ENCODE measurements at places on chromosomes 5 and 9. TPM values are rescaled to one million over a fixed set of nuclear protein-coding genes. Genes with fewer than 3 reads are reported as not detected.

DNA sequence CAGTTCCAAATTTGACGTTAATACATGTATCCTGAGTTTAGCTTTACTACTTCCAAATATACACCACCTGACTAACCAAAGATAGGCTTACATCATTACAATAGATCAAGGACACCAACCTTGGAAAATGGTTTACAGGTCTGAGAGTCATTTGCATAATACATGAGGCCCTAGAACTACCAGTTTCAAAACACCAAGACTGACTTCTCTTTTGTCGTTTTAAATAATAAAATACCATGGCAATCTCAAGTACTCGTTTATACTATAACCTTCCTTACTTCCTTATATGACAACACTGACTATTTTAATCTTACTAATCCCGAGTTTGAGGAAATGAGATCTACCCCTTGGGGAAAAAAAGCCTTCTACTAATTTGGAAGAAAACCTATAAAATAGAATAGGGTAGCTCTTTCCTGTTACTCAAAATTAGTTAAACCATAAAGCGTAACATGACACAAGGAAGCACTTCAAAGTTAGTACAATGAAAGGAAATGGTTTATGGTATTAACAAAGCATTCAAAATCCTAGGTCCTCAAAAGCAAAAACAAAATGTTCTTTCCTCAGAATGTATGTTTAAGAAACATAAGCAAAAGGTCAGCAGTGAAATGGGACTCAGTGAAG is 42.1 kb downstream of the UBQLN1 start:
- DNase-seq, result no peak

CCL19 gene
- polyA plus RNA-seq, result not detected

KIF12 gene
- polyA plus RNA-seq, result 1.7 TPM

C6 gene
- polyA plus RNA-seq, result not detected

- DNase-seq, result peak; percentile 28
These were observed 582.6 kb upstream of the TLE4 start for GRCh38 chr9:78989031-78989658.

OMD gene
- not detected for polyA plus RNA-seq

UGT3A1 gene
- not detected for polyA plus RNA-seq

- DNase-seq, result no peak
These were observed at the start of gene NR5A1 for GRCh38 chr9:124506931-124507879. Gene NR5A1, minus strand, starts transcription at chr9:124507399. Its CDS starts 4,004 bp downstream, at chr9:124503395.

DNA sequence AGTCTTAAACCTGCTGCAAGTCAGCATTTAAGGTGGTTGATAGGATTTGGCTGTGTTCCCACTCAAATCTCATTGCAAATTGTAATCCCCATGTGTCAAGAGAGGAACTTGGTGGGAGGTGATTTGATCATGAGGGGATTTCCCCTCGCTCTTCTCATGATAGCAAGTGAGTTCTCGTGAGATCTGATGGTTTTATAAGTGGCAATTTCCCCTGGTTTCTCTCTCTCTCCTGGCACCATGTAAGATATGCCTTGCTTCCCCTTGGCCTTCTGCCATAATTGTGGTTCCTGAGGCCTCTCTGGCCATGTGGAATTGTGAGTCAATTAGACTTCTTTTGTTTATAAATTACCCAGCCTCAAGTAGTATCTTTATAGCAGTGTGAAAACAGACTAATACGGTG is 84.3 kb upstream of the SMC2 start:
- DNase-seq, result peak; percentile 26

DNA sequence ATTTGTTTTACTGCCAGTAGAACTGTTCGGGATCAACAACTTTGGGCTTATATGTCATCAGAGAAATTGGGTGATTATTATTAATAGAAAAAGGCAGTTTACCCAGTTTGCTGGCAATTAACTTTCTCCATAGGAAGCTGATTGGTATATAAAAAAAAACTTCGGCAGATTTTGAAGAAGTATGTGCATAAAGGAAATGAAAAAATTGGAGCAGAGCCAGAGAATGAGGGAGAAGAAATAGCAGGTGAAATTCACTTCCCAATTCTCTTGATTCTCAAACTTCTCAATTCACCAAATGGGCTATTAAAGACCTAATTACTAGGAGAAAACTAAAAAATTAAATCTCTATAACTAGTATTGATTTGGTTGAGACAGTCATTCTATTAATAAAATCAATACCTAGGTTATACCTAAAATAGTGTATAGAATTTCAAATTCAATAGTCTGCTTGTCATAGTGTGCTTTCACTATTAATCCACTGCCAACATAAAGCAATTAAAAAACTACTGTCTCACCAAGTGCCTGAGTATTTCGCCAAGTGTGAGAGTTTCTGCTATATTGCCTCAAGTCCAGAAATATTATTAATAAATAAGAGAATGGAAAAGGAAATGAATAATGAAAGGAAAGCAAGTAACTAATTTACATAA is 47.5 kb downstream of the STX17 start:
- DNase-seq, result no peak

DNA sequence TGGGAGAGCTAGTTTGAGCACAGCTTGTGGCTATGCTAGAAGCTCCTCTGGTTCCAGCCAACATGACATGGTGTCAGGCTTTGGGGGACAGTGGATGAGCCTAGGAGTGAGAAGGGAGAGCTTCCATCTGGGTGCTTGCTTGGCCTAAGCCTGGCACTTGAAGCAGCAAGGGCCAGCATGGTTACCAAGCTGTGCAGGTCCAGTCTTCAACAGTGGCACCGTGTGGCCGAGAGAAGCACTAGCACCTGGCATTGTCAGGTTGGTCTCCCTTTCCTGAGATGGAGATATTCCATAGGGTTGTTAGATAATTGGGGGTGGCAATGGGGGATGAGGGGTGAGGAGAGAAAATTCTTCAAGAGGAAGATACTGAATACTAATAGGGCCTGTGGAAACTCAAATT is 261.9 kb downstream of the PBX3 start:
- no peak for DNase-seq

- no peak for DNase-seq
These were observed 18.5 kb upstream of the GNE start for GRCh38 chr9:36276781-36277181.

BTNL8 gene
- not detected for polyA plus RNA-seq

- no peak for DNase-seq
These were observed 12.0 kb downstream of the TMEM8B start for GRCh38 chr9:35840881-35841644.

DNA sequence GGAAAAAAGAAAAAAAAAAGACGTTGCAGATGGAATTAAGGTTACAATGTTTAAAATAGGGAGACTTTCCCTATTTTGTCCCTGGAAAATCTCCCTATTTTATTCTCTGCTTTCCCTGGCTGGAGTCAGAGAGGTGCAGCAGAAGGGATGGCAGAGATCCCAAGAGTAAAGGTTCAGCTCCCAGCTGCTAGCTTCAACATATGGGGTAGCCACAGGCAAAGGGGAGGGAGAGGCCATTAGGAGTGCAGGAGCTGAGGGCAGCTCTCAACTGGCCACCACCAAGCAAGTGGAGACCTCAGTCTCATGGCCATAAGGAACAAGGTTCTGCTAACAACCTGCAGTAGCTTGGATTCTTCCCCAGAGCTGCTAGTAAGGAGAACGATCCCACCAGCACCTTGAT is 367.0 kb upstream of the DAP start:
- no peak for DNase-seq

- no peak for DNase-seq
These were observed 8.7 kb downstream of the RANBP6 start for GRCh38 chr9:6006749-6007057.

DNA sequence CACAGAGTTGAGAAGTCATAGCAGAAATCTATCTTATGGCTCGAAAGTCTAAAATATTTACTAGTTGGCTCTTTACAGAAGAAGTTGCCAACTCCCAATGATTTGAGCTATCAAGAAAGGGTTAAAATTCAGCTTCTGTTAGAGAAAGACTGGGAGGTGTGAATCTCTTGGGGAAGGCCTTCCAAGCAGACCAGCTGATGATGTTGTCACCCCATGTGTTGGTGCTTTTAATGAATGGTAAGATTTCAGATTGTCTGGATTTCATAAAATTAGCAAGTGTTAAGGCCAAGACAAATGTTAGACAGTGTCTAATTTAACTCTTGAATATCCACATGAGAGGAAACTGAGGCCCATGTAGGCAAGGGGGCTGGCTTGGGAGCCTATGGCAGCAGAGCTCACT is 63.9 kb downstream of the PPARGC1B start:
- DNase-seq, result no peak

DEPDC1B gene
- polyA plus RNA-seq, result 17.6 TPM

DNA sequence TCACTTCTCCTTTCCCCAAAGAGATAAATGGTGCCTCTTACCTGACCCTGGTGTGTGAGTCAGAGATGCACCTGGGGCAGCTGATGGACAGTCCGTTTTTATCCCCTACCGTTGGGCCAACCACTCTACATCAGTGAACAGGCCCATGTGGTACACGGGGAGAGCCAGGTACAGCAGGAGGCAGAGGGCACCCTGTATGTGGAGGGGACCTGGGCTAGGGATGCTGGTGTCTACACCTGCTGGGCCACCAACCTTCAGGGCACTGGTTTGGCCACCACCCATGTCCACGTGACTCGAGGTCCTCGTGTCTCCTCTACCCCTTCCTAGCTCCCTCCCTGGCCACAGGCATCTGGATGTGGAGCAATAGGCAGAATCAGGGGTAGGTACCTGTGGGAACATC is 22.7 kb upstream of the ANXA6 start:
- no peak for DNase-seq

DNA sequence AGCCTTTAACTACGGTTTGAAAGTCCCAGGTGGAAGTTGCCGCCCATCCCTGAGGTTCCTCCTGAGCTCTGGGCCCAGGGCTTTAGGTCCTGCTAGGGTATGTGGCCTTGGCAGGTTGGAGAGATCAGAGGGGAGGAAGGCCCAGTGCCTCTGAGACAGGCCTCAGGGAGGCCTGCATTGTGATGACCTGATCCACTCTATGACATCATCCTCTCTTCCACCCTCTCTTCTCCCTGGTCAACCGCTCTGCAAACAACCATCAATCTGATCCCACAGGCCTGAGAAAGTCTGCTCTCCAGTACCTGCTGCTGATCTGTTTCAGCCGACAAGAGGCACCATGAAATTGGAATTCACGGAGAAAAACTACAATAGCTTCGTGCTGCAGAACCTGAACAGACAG is at the start of gene CCIN:
Gene CCIN, plus strand, starts transcription at position 223 of the 400 bp plus-strand sequence. Its CDS starts 115 bp downstream, at position 338.
- no peak for DNase-seq

- no peak for DNase-seq
These were observed 9.9 kb upstream of the HAVCR1 start for GRCh38 chr5:157068785-157069184.

DNA sequence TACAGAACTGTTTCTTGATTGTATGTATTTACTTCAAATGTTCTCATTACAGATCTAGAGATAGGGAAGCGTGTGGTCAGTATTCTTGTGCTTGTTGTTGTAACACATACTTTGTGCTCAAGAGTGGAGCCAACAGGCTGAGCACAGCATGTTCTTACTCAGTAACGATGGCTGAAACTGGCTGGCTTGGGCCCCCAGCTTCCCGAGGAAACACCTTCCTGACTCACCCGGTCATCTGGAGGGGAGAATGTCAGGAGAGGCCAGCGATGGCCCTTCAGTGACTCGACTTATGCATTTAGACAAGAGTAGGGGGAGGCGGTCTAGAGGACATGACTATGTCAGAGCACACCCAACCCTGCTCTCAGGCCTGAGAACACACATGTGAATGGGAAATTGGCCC is 25.6 kb downstream of the ZNF474 start:
- no peak for DNase-seq

- DNase-seq, result peak; percentile 97
These were observed 15.6 kb upstream of the CLK4 start for GRCh38 chr5:178642351-178642909.

DNA sequence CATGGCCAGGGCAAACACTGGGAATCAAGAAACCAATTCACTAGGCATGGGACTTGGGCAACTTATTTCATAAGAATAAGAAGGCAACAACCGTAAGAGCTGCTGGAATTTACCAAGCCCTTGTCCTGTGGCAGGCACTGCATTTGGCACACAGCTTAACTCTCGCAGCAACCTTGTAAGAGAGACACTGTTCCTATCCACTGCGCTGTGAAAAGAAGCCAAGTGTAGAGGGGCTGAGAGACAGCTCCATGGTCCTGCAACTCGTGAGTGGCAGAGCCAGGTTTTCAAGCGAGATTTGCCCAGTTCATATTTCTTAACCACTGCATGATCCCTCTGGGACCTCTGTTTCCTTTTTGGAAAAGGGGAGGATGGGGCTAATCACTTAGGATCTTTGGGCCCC is 129.3 kb upstream of the STC2 start:
- no peak for DNase-seq

- DNase-seq, result peak; percentile 99
These were observed 39.4 kb downstream of the LURAP1L start for GRCh38 chr9:12813960-12814876.

VLDLR gene
- polyA plus RNA-seq, result 0.82 TPM

DNA sequence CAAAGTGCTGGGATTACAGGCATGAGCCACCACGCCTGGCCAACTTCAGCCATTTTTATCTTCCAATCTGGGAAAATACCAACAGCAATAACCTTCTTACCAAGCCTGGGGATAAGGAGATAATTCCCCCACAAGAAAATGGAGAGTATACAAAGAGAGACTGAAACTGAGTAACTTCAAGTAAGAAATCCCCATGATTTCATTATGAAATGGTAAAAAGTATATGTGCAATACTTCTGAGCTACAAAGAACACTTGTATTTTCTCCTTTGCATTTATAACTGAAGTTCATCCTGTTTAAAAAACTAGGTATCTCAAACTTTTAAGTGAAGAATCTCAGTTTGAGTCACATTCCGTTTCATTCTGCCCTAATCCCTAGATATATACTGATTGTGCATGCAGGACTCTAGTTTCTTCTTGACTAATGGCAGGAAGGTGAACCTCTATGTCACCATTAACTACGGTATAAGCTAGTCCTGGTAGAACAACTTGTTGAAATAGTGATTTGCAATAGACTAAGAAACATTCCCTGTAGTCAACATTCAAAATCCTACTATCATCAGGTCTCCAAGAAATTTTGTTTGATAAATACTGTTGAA is 2071.4 kb downstream of the MAT2B start:
- no peak for DNase-seq

Data from foreskin keratinocyte (primary cell).